ENCODE measurements at places on chromosomes 3 and 15.

DNA sequence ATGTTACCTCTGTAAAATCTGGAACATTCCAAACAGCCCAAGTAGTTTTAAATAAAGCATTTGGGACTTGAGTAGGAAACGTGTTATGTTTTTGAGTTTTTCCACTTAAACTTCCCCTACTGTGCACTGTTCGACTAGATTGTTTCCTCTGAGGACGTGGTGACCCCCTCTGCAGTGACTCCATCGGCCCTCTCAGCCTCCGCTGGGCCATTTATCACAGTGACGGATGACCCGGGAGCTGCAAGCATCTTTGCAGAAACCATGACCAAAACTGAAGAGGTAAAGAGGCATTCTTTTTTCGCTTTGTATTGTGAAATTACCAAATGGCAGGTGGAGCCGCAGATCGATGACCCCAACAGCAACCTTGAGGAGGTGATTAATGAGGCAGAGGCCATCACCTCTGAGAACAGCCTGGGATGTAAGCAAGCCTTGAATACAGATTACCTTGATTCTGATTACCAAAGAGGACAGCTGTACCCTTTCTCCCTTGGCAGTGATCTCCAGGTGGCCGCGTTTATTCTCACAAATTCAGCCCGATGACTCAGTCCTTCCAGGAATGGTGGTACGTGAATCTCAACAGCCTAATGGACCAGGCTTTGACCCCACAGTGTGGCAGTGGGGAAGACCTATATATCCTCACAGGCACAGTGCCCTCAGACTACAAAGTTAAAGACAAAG lies 79.1 kb upstream of the FAN1 start:
- DNase-seq, result no peak

DNA sequence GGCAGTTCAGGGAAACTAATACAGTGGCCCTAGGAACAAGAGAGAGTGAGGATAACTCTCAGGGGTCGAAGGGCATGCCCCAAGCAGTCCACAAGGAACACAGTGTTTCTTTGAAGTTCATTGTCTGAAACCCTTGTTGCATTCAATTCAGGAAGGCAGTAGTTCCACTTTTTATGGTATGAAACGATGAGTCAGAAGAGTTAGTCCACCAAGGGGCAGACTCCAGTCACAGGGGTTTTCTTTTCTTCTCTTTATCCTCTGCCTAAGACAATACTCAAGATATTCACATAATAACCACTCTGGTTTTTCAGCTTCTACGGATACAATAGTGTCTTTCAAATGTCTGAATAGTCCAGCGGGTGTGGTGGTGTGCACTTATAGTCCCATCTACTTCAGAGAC lies 23.7 kb upstream of the TICRR start:
- no peak for DNase-seq

GRCh38 chr15:75791337-75791713 lies 51.9 kb upstream of the UBE2Q2 start:
- DNase-seq, result no peak

- no peak for DNase-seq
Observed at GRCh38 chr3:21599890-21600289, 151.1 kb downstream of the ZNF385D start.

DNA sequence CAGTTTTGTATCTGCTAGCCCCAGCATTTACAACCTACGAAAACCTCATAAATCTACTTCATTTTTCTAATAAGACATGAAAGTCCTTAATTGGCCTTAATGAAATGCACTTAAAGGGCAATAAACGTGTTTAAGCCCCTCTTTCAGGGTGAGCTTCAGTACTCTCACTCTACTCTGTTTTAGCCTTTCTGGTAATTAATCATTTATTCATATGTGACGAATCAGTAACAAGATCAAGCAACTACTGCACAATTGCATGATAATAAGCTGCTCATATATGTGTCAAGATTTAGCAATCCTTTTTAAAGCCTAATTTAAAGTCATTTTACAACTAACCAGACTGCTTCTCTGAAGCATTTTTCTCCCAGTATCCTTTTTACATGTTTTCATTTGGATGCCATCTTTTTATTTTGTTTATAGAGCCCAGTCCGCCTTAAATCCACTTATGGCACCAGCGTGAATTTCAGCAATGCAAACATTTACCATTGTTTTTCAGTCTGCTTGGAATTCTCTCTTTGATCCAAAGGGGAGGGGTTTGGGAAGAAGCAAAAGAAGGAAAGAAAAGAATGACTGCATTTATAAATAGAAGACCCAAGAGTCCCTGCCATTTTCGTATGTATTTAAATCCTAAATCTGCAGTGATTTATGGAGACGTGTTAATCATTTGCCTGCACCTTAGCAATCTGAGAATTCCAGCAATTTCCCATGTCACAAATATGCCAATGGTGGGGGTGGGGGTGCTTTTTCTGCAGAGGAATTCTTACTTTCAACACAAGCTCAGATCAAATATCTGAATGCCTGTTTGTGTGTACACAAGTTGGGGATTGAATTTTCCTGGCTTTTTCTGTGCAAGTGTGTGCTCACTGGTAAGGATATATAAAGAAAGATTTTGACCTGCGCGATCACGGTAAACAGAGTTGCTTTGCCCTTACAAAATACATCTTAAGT lies 230.8 kb upstream of the TBC1D5 start:
- no peak for DNase-seq

DNA sequence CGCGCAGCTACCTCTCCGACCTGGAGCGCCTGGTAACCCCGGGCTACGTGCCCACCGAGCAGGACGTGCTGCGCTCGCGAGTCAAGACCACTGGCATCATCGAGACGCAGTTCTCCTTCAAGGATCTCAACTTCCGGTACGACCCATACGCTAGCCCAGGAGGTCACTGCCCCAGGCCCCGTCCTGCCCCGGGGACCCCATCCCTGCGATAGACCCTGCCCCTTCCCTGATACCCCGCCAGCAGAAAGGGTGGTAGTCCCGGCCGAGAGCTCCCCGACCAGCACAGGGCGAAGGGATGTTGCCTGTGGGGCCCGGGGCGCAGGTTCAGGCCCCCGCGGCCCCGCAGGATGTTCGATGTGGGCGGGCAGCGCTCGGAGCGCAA lies 2.3 kb downstream of the GNAT1 start:
- DNase-seq, result no peak

DNA sequence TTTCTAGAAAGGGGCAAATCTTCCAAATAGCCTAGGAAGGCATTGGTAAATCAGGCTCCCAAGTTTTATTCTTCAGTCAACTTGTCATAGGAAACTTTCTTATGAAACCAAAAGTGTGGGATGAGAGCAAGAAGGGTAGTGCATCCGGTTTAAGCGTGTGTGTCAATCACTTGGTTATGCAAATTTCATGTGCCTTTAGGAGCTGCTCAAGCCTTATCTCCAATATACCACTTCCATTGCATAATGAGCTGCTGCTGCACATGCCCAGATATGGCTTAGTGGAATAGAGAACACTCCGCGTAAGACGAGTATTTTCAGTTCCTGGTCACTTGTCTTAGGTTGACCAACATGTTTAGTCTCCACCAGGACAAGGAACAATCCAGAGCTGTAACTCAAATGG lies 242.1 kb downstream of the CBLB start:
- no peak for DNase-seq

DNA sequence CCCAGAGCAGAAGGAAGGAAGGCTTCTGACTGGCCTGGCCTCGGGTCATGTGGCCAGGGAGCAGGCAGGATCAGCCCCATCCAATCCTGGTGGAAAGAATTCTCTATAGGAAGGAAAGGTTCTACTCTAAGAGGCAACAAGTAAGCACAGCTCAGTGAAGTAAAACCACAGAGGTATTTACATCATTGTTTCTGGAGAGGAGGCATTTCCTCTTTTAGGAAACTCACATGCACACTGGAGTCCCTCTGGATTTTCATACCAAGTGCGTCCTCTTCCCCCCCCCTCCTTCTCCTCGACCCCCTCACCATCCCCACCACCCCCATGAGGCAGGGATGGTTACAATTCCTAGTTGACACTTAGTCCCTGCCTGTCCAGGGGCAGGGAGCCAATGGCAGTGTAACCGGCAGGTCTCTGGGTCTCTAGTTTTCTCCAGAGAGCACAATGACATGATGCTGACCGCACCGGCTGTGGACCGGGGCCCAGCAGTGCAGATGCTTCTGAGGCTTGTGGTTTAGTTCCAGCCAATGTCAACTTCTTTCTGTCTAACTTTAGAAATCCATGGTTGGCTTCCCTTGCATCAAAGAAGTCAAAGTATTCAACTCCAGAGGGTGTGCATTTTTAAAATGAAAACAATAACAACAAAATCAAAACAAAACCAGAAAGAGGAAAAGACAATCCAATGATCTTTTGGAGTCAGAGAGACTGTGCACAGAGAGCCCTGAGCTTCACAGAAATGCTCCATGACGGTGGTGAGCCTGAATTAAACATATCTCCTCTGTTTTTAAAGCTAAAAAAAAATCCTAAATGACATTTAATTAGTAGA lies 230.3 kb upstream of the TLE3 start:
- no peak for DNase-seq

DNA sequence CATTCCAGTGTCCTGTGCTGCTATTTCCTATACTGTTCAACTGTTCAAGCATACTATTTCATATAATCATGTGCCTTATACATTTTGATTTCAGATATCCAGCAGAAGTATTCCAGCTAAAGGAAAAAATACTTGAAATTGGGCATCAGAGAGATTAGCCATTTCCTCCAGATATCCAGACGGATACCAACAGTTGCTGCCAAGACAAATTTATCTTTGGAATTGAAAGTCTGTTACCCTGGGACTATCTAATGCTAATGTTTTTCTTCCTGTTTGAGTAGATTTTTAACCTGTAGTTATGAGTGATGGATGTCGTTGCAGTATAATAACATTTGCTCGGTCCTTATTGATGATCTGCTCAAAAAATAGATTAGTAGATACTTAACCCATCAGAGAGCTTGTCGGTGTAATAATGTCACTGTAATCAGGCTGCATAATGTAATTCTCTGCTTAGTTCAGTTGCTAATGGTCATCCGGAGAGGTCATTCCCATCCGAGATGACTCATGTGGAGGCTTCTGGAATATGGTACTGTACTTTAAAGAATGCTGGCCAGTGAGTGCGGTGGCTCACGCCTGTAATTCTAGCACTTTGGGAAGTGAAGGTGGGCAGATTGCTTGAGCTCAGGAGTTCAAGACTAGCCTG lies 51.5 kb downstream of the TIMP4 start:
- DNase-seq, result no peak

GRCh38 chr3:106381939-106382335 lies 513.1 kb upstream of the CBLB start:
- no peak for DNase-seq

GRCh38 chr3:196638861-196639482 lies 522 bp upstream of the NRROS start:
- DNase-seq, result no peak

DNA sequence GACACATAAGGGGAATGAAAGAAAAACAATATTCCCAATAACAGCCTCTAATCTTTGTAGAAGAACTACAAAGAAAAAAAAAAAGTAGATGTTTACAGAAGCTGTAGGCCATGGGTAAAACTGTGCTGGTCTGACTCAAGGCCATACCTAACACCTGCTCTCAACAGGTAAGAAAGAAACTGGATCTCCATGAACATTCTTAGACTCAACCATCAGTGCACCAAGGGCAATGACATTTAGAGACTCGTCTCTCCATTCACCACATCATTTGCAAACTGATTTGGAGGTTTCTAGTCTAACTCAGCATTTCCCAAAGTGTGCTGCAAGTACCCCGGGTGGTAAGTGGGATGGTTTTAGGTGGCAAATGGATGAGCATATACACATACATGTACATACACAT lies 164.2 kb downstream of the FOXP1 start:
- no peak for DNase-seq

DNA sequence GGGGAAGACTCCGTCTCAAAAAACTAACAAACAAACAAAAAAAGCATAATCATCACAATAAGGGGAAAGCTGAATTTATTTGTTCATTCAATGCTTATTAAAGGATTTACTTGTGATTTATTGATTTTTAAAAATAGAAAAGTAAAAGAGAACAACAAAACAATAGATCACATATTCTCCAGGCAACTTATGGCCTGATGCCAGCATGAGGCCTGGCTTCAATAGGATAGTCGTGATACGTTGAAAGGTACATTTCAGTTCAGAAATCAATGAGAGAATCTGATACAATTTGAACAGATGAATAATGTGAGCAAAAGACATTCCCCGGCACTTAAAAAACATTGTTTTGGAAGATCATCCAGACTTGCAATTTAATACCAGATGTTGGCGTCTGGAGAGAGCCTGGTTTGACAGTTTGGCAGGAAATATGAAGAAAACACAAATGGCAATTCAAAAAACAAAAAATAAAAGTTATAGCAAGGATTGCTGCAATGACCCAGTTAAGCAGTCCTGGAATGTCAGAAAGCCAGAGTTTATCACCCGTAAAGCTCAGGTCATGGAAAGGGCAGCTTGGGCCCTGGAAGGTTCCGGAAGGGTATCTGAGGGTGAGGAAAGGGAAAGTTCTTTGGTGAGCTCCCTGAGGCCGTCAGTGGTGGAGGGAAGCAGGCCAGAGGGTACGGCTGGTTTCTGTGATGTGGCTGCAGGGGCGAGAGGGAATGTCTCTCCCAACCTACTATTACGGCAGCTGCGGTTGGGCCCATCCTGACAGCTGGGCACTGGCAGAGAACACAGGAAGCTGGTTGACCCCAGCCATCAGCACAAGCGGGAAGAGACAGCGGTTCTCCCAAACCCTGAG lies 230.2 kb upstream of the HES1 start:
- no peak for DNase-seq

DNA sequence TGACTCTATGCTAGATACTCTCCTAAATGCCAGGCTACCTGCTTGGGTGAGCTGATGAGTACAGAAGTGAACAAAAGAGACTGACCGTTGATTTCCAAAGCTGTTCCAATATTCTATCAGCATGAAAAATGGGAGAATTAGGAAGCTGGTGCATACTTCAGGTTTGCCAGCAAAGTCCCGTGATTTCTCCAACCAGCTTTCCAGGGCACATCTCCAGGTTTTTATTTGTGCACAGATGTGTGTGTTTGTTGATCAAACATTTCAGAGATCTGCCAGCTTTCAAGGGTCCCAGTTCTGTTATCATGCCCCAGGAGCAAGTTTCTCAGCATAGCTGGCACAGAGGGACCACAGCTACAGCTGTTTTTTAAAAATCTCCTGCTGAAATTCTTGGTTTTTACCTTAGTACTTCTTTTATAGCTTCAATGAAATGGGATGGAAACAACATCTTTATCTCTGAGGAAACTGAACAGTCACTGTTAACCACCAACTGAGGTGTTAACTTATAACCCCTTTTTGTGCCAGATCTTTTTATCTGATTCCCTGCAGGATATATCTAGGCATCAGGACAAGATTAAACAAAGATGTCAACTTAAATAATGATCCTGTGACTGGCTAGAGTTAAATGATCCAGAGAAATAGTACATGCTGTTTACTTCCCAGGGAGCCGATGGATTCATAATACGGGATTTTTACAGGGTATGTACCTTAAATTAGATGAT lies 380.8 kb downstream of the GRM7 start:
- no peak for DNase-seq

- DNase-seq, result no peak
Observed at GRCh38 chr15:63473007-63473748, 31.2 kb upstream of the USP3 start.

Measured in stimulated activated CD4-positive, alpha-beta T cell treated with anti-CD3 and anti-CD28 coated beads, Interleukin-2, amount 100 ng/mL, for 24 hours (primary cell).